ENCODE measurements at places on chromosomes 1 and 21.

DNA sequence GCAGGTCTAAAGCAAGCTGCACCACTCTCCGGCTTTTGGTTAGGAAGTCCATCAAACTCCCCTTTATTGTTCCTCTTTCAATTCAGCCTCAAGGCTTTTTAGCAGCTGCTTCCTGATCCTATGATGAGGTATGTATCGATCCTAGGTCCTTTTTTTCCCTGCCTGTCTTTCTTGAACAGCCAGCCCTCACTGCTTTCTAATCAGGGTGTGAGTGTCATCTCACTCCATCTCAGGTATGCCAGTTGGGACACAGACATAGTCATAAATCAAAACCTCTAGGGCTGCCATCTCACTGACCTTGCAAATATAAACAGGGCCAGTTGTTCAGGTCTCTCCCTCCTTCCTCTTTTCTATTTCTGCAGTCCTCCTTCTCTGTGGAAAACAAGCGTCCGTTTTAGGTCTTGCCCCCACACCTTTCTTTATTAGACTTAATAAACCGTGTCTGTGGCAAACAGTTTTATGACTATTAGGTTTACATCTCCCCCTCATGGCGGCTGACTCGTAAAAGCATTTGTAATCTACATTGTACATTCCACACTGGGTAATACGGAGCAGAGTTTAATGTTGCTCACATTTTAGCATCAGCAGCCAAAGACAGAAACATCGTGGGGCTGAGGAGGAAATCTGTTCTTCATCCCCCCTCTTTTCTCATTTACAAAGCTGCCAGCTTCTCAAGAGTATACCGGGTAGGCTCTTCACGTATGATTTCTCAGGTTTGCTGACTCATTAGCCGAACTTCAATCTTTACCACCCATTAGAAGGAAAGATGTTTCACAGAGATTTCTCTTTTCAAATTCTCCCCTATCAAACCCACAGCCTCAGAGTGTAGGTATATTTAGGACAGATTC is 11.6 kb downstream of the STYXL2 start:
- DNase-seq, result no peak

GRCh38 chr1:166869318-166870099 is 6.6 kb downstream of the TADA1 start:
- DNase-seq, result no peak

DNA sequence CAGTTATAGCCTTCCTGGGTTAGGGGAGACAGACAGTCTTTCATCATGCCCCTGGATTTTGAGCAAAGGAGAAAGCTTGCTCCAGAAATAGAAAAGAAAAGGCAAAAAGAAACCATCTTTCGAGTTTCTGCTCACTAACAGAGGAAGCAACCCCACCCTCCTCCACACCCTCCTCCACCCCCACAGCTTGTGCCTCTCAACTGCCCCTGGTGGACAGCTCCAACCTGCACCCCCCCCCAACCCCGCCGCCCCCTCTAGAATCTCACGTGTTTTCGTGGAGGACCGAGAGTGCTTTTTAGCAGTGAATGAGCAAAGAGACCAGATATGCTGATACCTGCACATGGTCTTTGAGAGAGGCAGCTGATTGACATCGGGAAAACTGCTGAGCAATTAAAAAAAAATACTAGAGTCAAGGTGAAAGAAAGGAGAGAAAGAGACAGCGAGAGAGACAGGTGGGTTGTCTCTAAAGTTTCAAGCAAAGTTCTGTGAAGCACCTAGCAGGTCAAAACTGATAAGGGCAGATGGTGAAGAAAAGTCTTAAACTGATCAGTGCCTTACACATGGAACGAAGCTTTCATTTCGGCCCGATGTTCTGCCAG is 358.3 kb downstream of the KIF26B start:
- DNase-seq, result no peak

GRCh38 chr1:64471218-64472039 is 1.5 kb downstream of the CACHD1 start:
- peak; percentile 62 for DNase-seq

GRCh38 chr1:12028248-12028647 is 8.9 kb downstream of the MIIP start:
- DNase-seq, result no peak

DNA sequence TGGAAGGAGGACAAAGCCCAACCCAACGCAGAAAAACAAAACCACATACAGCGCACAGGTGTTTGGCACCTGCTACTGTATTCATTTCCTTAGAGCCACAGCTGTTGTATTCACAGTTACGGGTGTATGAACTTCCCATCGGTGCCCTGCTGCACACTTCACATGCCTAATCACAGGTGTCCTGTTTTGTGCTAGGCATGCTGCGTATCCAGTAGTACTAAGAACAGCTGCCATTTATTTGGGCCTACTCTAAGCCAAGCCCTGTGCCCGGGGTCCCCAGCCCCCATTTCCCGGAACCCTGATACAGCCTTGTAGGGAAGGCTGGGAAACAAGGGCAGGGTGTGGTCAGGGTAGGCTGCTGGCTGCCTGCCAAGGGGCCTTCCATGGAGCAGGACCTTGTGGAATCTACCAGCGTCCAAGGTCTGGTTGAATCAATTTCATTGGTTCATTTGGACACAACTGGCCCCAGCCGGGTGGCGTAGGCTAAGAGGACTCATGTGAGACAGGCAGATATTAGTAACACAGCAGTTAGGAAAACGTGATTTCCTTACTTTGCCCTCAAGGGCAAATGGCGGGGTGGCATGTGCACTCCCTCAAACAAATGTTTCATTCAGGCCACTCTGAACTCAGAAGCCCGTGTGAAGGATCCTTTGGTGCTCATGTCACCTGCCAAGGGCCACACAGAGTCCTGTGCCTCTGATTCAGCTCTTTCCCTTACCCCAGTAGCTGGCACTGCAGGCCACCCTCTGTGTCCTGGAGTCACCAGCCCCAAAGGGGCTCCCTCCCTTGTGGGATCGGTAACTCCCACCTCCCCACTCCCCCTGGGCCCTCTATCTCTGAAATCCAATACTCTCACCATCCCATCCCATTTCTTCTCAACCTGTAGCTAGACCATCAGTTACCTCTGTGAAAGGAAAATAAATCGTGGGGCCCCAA is 986 bp upstream of the RNF186 start:
- no peak for DNase-seq

DNA sequence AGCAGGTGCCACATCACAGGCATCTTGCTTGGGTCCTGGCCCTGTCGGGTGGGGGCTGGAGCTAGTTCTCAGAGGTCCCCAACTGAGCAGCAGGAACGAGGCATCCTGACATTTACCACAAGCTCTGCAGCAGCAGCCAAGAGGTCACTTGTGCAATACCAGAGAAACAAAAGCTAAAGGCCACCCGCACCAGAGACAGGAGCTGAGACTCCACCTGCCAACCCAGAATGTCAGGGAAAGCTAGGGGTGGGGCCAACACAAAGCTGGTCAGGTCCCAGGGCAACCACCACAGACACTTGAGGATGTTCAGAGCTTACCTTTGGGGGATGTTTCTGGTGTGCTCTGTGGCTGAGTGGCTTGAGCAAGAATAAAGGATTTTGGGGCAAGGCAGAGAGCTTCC is 13.6 kb upstream of the SYT6 start:
- DNase-seq, result no peak

DNA sequence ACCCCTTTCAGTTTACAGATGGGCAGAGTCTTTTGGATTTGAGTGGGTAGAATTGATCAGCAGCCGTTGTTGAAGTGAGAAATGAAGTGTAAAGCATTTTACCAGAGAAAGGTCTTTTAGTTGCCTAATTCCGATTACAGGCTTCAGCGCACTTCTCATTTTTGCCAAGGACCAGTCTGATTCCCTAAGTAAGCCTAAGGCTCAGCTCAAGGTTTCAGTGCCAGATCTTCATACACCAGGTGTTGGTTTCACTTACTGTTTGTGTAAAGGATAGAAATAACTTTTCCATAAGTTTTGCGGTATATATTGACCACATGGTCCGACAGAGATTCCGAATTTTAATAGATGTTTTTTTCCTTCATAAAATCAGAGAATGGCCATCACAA is 83.9 kb upstream of the BMP8A start:
- no peak for DNase-seq

GRCh38 chr1:95497566-95497965 is 263.6 kb downstream of the RWDD3 start:
- DNase-seq, result no peak

DNA sequence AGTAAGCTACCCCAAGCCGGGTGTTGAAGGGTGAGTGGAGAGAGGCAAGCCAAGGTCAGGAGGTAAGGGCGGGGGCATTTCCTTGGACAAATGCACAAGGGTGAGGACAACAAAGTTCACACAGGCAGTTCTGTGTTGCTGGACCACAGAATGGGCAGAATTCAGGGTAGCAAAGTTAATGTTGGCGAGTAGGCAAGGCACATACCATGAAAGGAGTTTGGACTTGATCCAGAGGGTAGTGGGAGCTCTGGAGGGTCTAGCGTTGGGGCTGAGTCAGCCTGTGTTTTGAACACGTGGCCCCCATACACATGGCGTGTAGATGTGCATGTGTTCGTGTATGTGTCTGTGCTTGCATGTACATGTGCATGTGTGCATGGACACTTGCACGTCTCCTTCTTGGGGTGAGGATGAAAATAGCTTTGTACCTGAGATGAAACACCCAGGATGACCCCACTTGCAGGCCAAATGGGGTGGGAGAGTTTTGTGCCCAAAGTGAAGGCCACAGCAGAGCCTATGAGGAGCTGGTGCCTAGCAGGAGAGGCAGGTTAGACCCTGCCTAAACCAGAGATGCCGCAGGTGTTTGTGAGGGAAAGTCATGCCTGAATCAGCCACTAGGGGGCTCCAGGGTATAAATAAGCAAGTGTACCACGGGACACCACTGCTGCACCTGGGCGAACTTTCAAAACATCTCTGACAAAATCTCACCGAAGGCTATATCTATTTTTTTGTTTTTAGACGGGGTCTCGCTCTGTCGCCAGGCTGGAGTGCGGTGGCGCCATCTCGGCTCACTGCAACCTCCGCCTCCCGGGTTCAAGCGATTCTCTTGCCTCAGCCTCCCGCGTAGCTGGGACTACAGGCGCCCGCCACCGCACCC is 21.8 kb downstream of the SLC27A3 start:
- peak; percentile 86 for DNase-seq

GRCh38 chr1:215132156-215132555 is 49.6 kb downstream of the KCNK2 start:
- DNase-seq, result no peak

- DNase-seq, result no peak
Observed at GRCh38 chr1:222583079-222583478, 6.7 kb downstream of the TAF1A start.

DNA sequence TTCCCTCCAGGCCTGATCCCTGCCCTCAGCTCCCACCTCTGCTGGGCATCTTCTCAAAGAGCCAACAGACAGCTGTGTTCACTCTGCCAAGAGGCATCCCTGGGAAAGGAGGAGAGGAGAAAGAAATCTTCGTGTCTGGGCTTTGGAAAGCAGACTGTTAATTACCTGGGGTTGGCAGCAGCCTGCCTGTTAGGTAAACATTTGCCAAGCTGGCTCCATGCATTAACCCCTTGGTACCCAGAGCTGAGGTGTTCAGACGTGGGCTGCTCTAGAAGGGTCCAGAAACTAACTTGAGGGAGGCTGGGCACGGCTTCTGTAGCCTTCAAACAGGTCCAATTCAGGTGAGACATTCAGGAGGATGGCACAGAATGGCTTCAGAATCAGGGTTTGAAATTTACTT is 8.7 kb upstream of the EXTL1 start:
- no peak for DNase-seq

GRCh38 chr1:164733734-164734133 is 174.8 kb downstream of the PBX1 start:
- no peak for DNase-seq

GRCh38 chr1:932173-932510 is 8.4 kb downstream of the SAMD11 start:
- DNase-seq, result no peak

GRCh38 chr1:46244656-46245371 is 2.7 kb upstream of the RAD54L start:
- no peak for DNase-seq

- no peak for DNase-seq
Observed at GRCh38 chr1:60913039-60913438, 169.3 kb upstream of the NFIA start.

DNA sequence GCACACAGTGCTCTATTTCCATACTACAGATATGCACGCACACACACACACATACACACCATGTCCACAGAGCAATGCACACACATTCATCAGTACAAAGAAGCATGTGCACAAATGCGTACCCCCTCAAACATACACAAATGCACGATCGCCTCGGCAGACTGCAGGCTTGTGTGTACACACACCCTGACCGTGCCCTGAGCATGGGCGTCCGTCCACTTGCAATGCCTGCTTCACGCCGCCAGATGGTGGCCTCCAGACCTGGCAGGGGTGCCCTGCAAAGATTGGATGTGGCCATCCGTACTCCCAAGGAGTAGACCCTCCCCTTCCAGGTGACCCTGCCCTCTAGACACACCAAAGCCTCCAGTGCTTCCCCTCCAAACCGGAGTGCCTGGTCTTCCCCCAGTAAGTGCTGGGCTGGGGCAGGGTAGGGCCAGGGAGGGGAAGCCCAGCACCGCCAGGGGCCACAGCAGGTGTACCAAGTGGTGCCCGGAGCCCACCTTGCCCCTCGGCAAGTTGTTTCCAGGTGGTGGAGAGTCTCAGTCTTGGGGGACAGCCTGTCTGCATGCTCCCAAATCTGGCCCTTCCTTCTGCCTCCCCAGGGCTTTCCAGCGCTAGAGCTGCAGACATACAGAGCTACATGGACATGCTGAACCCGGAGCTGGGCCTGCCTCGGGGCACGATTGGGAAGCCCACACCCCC is 20.6 kb downstream of the ESPN start:
- no peak for DNase-seq

DNA sequence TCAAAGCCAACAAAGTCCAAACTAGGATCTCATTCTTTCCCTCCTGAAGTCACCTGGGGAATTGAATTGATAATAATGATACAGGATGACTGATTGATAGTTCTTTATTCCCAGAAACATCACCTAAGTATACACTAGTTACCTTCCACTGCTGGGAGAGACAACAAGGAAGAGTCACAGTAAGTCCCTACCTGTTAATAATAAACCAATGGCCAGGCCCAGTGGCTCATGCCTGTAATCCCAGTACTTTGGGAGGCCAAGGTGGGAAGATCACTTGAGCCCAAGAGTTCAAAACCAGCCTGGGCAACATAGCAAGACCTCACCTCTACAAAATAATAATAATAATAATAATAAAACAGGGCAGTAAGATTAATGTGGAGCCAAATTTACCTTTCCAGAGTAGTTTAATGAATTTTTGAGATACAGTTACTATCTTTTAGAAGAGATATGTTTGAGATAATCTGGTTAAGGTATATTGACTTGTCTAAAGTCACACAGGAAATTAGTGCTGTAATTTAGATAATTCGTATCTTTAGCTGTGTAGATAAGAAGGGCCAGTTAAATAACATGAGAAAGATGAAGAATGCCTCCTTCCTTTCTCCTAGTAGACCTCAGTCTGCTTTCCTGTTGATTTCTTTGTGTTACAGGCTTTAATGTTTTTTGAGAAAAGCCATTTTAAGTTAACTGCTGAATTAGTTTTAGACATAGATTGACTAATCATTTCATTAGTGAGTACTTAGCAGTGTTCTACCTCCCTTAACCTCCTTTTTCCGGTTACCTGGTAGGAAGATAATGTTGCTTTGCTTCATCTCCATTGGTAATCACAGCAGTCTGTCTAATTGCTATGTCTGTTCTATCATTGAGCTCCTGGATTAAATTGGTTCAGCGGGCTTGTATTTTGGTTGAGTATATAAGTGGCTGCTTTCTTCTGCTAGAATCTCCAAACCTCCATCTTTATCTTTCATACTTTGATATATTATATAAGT is 22.0 kb downstream of the SMAP2 start:
- no peak for DNase-seq

All from ureter (tissue), 1 donor.